RCC 7860 (cell line): ENCODE measurements at places on chromosomes 1 and 21.

DNA sequence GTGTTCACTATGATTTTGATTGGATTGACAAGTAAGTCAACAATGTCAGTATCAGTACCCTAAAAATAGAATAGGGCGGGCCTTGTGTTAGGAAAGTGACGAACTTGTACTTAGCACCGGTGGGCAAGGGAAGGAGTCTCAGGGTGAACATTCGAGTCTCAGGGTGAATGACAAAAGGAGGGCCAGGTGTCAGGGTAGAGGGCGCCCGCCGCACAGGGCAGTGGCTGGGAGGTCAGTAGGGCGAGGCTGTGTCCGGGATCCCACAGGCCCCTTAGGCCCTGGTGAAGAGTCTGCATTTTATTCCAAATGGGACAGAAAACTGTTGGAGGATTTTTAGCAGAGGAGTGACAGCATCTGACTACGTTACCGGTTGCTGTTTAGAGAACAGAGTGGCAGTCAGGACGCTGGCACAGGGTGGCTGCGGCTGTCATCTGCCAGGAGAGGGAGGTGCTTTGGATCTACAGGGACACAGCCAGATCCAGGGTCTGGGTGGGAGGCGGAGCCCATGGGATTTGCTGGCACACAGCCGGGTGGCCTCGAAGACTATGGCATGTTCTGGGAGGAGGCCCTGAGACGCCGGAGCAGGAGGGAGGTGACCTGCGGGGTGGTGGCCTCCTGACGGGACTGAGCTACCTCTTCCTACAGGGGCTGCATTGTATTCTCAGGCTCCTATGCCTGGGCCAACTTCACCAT is 11.0 kb downstream of the AGTRAP start:
- no peak for DNase-seq

- no peak for DNase-seq
These were observed 21.8 kb downstream of the MMEL1 start for GRCh38 chr1:2611031-2611501.

DNA sequence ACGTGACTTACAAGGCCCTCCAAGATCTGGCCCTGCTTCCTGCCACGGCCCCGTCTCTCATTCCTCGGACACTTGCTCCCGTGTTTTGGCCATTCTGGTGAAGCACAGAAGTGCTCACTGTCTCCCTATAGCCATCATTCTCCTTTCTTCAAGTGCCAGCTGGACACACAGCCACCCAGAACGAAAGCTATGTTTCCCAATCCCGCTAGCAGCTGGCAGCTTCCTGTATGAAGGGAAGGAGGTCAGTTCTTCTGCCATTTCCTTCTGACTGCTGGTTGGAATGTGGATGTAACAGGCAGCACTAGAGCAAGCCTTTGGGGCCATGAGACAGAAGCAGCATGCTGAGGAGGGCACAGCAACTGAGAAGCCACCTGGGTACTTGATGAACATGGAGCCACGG is 82.8 kb downstream of the TGFBR3 start:
- no peak for DNase-seq

DNA sequence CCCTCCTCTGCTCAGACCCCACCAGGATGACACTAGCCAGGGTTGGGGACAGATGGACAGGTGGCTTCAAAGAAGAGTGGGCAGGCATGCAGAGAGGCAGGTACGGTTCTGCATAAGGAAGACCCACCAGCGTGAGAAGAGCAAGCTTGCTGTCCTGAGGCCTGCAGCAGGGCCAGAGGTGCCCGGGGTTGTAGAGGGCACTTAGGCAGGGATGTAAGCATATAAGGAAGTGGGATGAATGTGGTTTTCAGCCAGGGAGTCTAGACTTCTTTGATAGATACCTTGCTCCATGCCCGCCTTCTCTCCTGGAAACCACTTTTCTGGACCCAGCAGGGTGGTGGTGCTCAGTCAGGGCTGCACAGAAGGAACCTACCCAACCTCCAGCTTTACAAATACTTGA is 1.4 kb downstream of the TTC39A start:
- no peak for DNase-seq

GRCh38 chr1:53616927-53617326 is 122.0 kb downstream of the GLIS1 start:
- no peak for DNase-seq

DNA sequence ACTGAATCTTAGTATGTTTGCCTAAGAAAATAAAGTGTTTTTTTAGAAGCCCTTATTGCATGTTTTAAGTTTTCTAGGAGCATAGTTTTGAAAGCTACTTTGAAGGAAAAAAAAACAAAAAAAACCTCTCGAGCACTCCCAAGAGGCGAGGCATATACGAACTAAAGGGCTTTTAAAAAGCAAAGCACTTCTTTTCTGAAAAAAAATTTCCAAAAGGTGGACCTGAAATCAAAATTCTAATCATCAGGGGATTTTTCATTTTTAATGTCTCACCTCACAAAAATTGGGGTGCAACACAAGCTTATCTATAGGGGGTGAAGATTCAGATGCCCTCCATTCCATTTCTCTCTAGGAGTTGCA is 594 bp downstream of the GLMN start:
- DNase-seq: no peak

DNA sequence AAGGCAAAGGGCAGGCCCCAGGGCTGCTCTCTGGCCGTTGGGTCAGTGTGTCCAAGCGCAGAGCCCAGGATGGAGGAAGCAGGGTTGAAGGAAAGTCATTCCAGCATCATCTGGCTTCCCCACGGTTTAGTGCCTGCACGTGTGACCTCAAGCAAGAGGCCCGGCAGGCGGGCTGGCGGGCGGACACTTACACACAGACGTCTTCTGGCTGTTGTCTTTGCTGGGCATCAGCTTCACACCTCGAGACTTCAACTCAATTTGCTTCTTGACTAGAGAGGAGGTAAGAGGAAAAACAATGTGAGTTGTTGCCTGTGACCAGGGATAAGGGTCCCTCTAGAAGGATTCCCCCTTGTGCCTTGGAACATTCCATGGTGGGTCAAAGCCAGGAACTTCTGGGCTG is 38.4 kb upstream of the HMGB4 start:
- DNase-seq: no peak

DNA sequence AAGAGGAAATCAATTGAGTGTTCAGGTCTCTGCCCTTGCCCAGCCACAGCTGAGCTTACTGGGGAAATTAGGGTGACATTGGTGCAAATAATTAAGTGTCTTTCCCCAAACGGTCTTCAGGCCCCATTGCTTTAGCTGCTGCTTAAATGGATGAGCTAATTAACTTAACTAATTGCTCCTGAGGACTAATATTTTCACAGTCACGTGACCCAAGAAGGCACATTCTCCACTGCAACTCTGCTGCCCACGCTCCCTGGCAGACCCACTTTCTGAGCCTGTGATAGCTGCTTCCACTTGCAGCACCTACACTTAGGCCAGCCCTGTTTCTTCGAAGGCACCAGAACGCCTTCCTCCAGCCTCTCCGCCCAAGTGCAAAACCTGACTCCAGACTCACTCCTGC is 56.2 kb downstream of the SYT2 start:
- no peak for DNase-seq

DNA sequence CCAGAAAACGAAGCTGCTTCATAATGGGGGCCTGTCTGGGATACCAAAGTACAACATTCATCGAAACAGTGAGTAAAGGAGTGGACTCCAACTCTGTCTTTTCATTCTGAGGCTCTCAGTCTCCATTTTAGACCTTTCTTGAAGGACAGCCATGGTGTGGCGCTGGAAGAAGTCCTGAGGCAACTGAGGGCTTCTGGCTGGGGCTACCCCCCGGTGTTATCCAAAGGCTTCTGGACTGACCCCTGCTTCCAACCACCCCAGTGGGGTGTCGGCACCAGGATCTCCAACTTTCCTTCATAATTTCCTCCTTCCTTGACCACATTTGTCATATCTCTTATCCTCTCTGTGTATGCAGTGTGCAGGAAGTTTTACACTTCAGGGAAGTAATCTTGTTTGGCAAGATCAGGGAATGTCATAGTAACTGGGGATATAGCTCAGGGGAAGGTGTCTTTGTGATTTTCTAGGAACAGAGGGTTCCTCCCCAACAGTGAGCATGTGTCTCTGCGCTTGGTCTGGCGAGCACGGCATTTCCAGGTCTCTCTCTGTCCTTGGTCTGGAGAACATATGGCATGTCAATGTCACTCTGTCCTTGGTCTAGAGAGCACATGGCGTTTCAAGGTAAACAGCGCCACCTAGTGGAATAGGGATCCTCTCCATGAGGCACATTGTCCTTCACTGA is 19.4 kb upstream of the BSDC1 start:
- peak; percentile 60 for DNase-seq

DNA sequence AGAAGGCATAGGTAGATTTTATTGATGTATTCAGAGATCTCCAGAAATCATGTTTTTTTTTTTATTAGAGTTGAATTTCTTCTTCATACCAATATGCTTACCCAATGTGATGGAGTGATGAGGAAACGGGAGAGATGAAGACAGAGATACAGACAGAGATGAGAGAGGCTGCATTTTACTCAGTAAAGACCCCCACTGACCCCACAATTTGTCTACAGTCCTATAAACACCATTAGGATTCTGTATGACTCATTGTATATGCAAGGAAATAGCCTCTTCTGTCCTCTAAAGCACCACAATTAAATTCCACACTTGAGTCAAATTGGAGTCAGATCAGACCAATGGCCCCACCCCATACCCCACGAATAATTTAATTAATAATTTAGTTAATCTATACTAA is 44.0 kb downstream of the RUNX1 start:
- DNase-seq: no peak

DNA sequence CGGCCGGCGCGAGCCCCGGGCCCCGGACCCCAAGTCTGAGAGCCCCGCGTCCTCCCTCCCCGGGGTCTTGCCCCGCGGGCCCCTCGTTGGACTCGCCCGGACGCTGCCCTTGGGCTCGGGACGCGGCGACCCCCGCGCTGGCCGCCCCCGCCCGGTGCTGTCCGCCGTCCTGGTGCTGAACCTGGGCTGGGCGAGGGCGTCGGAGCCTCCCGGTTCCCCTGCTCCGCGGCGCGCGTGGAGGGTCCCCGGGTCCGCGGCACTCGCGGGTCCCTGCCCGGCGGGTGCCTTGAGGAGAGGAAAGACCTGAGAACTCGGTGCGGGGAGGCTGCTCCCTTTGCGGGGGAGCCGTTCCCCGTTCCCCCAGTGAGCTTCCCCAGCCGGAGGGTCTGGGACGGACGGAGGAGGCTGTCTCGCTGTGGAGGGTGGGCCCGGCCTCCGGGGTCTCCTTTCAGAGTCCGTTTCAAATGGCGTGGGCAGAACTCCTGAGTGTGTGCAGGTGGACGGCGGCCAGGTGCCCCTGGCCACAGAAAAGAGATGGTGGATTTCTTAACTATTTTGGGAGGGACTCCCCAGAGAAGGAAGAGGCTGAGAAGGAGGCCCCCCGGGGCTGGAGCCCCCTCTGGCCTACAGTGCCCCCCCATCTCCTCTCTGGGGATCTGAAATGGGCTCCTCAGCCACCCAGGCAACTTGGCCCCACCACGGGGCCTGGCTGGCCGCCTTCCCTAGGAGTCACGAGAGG is 595 bp downstream of the GABRD start:
- no peak for DNase-seq

- DNase-seq: no peak
These were observed 84.9 kb downstream of the CLEC20A start for GRCh38 chr1:178411756-178412399.

GRCh38 chr1:55937840-55938375 is 641.5 kb downstream of the PLPP3 start:
- DNase-seq: no peak

GRCh38 chr21:31887391-31887841 is 14.6 kb downstream of the HUNK start:
- DNase-seq: no peak

GRCh38 chr1:55399346-55399745 is 184.2 kb upstream of the USP24 start:
- DNase-seq: no peak

GRCh38 chr1:203858055-203858454 is 3.3 kb upstream of the SNRPE start:
- peak; percentile 66 for DNase-seq

DNA sequence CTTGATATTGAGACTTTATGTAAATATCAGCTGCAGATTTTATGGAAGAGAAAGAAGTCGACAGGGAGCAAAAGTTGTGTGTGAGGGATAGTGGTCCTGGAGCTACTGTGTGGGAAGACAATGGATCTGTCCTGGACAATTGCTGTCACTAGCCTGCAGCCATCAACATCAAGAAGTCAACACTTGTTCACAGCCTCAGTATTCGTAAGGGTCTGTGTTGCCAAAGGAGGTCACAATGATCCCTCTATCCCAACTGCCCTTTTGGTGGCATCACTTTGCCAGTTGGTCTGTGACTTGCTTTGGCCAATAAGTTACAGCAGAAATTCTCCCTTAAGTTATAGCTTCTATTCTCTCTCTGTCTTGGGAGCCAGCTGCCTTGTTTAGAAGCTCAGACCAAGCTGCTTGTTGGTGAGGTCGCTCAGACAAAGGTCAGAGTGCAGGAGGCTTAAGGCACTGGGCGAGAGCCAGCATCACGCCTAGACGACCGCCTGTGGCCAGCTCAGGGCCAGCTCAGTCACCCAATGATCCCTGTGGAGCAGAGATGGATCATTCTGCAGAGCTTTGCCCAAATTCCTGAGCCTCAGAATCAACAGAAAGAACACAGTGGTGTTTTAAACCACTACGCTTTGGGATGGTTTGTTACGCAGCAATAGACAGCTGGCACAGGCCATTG is 134.9 kb downstream of the RHOU start:
- DNase-seq: no peak

DNA sequence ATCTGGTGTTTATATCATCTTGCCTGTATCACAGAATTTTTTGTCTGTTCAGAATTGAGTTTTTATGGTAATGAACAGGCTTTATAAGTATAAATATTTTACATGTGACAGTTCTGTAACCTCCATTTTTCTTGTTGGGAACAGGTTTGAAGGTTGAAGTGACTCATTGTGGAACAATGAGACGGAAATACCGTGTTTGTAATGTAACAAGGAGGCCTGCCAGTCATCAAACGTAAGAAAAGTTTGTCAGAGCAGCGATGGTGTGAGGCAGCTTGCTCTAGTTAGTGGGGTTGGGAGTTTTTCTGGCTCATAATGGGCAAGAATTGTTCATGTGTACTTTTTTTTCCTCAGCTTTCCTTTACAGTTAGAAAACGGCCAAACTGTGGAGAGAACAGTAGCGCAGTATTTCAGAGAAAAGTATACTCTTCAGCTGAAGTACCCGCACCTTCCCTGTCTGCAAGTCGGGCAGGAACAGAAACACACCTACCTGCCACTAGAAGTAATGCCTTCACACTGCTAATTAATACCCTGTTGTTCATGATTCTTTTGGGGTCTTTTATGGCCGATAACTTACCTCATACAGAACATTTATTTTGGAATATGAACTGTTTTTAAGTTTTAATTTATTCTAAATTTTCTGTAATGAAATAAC is 75.2 kb upstream of the TEKT2 start:
- DNase-seq: peak; percentile 60
